Posterior cingulate gyrus (tissue), 11 donors: ENCODE measurements at places on chromosomes 2 and 18.
A peak's percentile ranks its signal among the peaks of the same experiment; 100 is the strongest.

GRCh38 chr2:96412307-96413258 is 77.0 kb downstream of the NCAPH start:
- no peak for DNase-seq

- DNase-seq, result no peak
These were observed 85.4 kb downstream of the XDH start for GRCh38 chr2:31329081-31329625.

- DNase-seq, result no peak
These were observed 110.9 kb upstream of the XPO1 start for GRCh38 chr2:61649021-61649420.

- DNase-seq, result no peak
These were observed 43.6 kb downstream of the QPCT start for GRCh38 chr2:37388074-37388473.

GRCh38 chr2:222336931-222337330 is 38.1 kb upstream of the PAX3 start:
- DNase-seq, result no peak

GRCh38 chr18:10878703-10879102 is 270.7 kb downstream of the PIEZO2 start:
- DNase-seq, result no peak

GRCh38 chr2:11738589-11739436 is 7.6 kb upstream of the LPIN1 start:
- peak; percentile 48 for DNase-seq

DNA sequence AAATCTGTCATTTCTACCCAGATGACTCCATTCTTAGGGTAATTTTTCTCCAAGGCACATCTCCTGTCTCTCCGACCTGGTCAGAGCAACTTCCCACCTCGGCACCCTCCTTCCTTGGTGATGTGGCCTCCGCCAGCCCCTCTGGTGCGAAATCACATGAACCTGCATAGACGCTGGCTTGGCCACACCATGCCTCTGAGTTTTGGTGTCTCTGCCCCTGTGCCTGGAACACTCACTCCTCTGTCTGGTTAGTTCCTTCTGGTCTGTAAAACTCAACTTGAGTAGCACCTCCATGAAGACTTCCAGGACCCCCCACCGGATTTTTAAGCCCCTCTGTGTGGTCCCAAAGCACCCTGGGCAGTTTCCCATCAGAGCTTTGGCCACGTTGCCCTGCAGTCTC is 83.2 kb upstream of the OTOS start:
- DNase-seq, result peak; percentile 14

GRCh38 chr2:167790189-167790588 is 457.2 kb downstream of the STK39 start:
- DNase-seq, result no peak
